ENCODE measurements at places on chromosomes 1 and 21.

GRCh38 chr1:107794571-107794970 lies 170.4 kb downstream of the VAV3 start:
- DNase-seq = no peak

DNA sequence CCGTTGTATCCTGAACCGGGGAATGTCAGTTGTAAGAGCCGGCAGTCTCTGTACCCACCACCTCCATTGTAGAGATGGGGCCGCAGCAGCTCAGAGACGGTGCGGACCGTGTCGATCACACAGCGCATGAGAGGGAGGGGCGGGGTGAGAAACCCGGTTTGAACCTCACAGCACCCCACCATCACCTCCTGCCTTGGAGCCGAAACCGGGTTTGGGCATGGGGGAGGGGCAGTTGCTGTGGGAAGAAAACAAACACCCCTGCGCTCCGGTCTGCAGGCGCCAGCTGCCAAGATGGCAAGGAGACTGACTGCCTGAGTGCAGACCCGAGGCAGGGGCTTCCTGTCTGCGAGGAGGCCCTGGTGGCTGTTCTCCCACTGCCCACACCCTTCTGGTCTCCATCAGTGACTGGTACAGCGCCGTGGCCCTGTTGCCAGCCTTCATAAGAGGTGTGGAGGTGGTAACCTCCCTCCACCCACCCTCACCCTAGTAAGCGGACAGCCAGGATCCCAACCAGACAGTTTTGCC lies 69.2 kb upstream of the SSBP3 start:
- DNase-seq = no peak

GRCh38 chr1:19313961-19314882 lies 2.1 kb downstream of the SLC66A1 start:
- no peak for DNase-seq

GRCh38 chr1:63773815-63774616 lies at the start of gene ROR1:
ROR1 (plus strand) TSS chr1:63774017.
- DNase-seq = peak; percentile 21

DNA sequence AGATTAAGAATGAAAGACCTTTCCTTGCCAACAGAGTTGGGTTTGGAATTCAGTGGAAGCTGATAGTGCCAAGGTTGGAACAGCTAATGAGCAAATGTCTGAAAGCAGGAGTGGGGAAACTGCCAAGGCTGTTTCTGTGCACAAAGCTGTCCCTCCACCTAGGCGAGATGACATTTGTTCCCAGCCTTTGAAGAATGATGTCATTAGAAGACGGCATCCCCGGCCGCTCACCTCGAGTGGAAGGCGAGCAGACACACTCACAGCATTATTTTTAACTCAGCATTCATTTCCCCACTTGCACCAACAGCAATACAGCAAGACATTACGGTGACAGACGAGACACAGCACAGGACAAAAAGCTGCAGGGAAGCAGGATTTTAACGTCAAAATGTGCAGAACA lies 463.9 kb downstream of the PCP4 start:
- no peak for DNase-seq

DNA sequence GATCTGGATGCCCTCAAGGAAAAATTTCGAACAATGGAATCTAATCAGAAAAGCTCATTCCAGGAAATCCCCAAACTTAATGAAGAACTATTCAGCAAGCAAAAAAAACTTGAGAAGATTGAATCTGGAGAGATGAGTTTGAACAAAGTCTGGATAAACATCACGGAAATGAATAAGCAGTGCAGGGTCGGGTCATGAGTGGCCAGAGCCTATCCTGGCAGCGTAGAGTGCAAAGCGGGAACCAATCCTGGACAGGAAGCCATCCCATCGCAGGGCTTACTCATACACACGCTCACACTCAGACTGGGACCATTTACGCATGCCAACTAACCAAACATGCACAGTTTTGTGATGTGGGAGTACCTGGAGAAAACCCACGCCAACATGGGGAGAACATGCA lies 43.1 kb downstream of the ZMYM1 start:
- no peak for DNase-seq

- no peak for DNase-seq
Observed at GRCh38 chr1:166282391-166283137, 115.8 kb upstream of the FAM78B start.

DNA sequence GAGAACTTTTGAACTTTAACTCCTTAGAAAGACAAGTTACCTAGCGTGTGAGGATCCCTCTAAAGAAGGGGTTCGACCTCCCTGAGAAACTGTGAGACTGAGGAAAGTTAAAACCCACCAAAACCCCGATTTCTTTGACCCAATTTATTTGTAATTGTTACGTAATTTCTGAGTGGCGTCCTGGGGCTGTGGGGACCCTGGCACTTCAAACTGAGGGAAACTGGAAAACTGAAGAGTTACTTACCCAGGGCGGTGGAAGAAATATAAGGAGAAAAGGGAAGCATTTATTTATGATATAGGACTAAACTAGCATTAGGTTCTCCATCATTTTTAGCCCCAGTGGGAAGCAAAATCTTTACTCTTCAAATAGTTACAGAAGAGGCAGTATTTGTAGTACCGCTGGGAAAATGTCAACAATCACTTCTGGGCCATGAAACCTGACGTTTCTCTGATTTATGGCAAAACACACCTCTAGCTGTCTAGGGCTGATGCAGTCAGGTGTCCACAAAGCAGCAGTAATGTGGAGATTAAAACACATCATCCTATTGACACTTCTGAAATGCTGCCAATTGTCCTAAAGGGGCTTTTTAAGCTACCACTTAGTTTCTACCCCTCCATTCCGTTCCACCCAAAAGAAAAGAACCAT lies 430 bp downstream of the S100B start:
- DNase-seq = no peak

- no peak for DNase-seq
Observed at GRCh38 chr1:224591326-224591725, 24.8 kb upstream of the CNIH3 start.

GRCh38 chr1:25623731-25624130 lies 7.1 kb downstream of the MAN1C1 start:
- DNase-seq = no peak

- no peak for DNase-seq
Observed at GRCh38 chr1:95021119-95021518, 51.6 kb downstream of the ALG14 start.

DNA sequence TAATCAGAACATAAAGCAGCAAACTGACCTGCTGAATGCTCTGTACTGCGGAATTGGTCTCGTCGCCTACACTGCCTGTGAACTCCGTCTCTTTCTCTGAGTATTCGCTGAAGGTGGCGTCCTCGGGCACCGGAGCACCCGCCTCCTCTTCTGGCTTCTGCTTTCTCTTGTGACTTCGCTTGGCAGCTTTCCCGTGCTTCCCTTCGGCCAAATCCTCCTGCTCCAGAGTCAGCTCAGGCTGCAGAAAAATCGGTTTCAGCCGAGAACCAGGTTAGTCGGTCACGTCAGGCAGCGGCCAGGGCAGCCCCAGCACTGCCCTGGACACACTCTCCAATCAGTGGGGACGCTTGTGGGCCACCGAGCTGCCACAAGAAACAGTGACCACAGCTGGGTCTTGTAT lies 35.8 kb upstream of the RIPK4 start:
- DNase-seq = no peak

All from stimulated activated CD4-positive, alpha-beta T cell treated with anti-CD3 and anti-CD28 coated beads, TNF-alpha, amount 100 ng/mL, for 1 hour (primary cell).